ENCODE measurements at places on chromosomes 5 and 9.

GRCh38 chr9:138103111-138103848 lies 225.7 kb downstream of the CACNA1B start:
- DNase-seq = no peak

GRCh38 chr5:143440448-143441115 lies 37.1 kb upstream of the NR3C1 start:
- peak; percentile 15 for DNase-seq

GRCh38 chr5:93583768-93584595 lies 960 bp downstream of the NR2F1 start:
- DNase-seq = peak; percentile 37

DNA sequence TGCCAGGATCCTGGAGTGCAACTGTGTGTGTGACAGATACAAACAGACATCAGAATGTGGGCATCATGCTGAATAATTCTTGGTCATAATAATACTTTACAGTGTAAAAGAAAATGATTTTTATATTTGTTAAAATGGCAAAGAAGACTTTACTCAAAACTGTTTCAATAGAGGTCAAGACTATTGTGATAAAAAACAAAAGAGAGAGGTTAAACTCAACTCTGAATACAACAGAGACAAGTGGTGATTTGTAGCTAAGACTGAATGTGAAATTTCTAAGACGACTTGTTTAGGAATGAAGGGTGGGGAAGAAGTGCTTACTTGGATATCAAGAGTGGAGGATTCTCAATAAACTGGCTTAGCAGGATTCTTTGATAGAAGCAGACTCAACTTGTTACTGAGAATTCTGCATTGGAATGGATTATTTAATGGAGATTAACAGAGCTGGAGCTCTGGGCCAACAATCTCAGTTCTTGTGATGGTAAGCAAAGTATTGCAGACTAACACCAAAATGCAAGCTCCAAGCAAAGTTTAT lies 457.4 kb upstream of the CDH18 start:
- no peak for DNase-seq

GRCh38 chr5:173717959-173718358 lies 101.5 kb upstream of the BOD1 start:
- no peak for DNase-seq

GRCh38 chr9:95073042-95073607 lies 244.4 kb downstream of the FANCC start:
- no peak for DNase-seq

DNA sequence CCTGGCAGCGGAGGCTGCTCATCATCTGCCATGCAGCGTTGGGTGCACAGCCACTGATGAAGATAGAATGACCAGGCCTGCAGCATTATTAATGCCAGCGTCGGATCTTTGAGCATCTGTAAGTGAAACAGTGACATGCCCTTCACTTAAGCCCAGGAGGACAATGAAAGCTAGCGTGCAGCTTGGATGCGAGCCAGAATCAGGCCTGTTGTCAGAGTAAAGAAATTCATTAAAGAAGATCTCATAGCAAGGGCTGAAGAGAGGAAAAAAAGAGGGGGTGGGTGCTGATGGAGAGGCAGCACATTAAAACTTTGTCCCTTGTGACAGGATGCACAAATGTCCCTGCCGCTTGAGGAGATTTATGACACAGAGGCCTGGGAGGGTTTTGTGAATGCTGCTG lies 186.1 kb upstream of the MAST4 start:
- no peak for DNase-seq

GRCh38 chr5:132947671-132948070 lies 15.8 kb downstream of the AFF4 start:
- DNase-seq = no peak

DNA sequence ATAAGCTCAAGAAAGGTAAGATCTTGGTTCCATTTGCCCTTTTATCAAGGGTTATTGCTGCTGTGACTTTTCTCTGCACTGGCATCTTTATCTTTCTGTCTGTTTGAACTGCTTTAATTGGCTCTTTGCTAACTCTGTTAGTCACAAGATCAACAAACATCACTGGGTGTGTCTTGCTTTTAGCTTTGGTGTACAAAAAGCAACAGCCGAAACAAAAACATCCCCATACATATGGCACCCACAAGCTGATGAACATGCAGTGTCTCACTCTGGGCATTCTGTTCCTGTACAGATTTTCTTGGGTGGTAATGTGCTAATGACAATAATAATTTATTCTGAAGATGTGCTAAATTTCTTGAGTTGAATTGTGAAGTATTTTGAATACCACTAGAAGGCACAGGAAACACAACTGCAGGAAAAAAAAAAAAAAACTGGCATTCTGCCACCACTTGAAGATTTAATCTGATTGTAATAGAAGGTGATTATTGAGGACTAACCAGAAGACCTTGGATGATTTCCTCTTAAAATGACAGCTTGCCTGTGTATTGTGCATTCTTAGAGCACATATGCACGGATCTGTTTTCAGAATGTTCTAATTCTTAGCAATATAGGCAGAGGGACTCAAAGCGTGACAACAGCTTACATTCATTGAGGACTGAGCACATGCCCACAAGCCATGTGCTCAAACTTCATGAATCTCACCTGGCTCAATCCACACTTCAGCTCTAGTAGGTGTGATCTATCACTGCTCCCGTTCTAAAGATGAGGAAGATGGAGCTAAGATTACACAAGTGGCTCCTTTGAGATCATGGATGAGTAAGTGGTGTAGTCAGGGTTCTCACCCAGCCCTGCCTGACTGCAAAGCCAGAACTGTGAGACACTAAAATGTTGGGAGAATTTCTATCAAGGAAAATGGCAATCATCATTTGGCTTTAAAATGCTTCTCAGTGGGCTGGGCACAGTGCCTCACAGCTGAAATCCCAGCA lies 96.4 kb downstream of the EBF1 start:
- DNase-seq = peak; percentile 17

DNA sequence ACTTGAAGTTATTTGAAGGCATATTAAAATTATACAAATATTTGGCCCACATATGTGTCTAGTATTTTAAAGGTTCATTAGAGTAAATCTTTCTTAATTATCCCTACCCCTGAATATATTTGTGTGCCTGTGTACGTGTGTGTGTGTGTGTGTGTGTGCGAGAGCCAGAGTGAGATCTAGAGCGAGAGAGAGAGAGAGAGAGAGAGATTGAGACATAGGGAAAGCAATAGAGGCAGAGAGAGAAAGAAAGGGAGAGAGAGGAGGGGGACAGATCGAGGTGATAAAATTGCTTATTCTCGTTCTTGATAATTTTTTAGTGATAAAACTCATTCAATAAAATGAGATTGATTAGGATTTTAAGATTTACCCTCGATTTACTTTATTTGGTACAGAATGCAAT lies 47.4 kb downstream of the ADAMTS19 start:
- no peak for DNase-seq

DNA sequence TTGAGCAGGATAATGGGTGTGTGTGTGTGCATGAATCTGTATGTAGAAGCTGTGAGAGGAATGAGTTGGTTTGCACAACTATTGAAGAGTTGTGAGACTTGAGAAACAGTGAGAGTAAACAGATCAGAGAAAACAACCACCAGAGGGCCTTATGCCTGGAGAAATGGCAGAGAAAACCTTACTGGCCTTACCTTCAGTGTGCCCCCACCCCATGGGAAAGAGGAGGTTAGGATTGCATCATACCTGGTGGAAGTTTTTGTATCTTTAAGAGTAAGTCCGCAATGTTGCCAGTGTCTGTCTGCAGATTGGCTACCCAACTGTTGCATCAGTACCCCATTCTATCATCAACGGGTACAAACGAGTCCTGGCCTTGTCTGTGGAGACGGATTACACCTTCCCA lies 1909.4 kb upstream of the WWC1 start:
- DNase-seq = no peak

GRCh38 chr5:93831449-93831848 lies 90.0 kb upstream of the POU5F2 start:
- no peak for DNase-seq

DNA sequence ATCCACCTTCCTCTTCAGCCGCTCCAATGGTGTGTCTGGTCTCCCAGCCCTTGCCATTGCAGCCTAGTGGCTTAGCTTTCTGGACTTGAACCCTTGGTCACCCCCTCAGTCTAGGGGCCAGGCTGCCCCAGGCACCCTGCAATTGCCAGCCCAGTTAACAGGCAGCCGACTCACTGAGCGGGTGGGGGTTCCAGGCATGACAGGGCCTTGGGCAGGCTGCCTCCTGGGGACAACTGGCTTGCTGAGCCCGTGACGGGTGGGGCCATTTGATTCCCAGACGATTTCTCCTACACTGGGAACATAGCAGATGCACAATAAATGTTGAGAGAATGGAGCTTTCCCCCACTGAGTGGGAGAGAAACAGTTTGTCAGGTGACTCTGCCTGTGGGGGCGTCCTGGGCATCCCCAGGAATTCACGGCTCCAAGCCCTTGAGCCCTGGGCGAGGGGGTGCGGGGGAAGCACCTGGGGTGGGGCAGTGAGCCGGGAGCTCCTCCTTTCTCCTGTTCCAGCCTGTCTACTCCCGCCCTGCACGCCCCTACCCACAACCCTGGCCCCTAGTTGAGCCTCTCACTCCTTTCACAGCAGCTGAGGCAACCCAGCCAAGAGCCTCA lies 12.6 kb upstream of the AQP7 start:
- no peak for DNase-seq

- DNase-seq = no peak
These were observed 75.8 kb upstream of the IER5L start for GRCh38 chr9:129253803-129254381.

DNA sequence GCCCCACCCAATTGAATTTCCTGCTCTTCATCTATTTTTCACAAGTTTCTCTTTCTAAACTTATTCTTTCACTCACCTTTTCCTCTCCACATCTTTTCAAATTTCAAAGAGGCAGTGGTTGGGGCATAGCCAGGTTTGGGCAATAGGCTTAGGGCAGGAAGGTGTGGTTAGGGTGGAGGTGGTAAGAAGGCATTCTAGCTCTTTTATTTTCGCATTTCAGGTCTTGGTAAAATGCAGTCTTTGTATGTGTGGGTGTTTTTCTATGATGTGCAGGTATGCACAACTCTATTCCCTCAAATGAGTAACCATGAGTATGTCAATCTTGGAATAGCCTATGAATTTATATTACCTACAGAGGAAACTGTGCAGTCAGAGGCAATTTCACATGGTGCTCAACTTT lies 129.8 kb upstream of the IFNE start:
- DNase-seq = no peak

- no peak for DNase-seq
These were observed 32.9 kb upstream of the AOPEP start for GRCh38 chr9:94693485-94694204.

All from NCI-H1436 (cell line).